ENCODE measurements at places on chromosomes 7 and 10. TPM values are rescaled to one million over a fixed set of nuclear protein-coding genes. Genes with fewer than 3 reads are reported as not detected.

DNA sequence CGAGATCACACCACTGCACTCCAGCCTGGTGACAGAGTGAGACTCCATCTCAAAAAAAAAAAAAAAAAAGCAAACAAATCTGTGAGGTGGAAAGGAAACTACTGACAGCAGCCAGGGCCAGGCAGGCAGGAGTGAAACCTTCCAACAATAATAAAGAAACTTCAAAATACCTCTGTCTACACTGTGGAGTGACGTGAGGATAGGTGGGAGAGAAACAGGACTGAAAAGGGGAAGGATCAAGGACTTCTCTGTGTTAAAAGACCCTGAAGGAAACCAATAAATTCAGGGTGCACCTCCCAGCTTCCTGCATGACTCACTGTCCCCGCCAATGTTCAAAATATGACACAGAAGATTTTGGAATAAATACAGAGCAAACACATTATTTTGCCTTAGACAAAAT is 82.9 kb downstream of the KIAA1549 start:
- DNase-seq, result no peak

- DNase-seq, result peak; percentile 59
Measured at GRCh38 chr10:31707093-31708039, 221.3 kb downstream of the ARHGAP12 start.

ZFAND2A gene
- 63.1 TPM for total RNA-seq

CTAGE15 gene
- 1.4 TPM for total RNA-seq

AOC1 gene
- total RNA-seq, result under 0.01 TPM

INHBA gene
- 5.0 TPM for total RNA-seq

GRCh38 chr7:83528925-83529423 is 120.0 kb downstream of the SEMA3E start:
- DNase-seq, result no peak

GRCh38 chr7:27191833-27192545 is 7.0 kb upstream of the HOXA11 start:
- no peak for DNase-seq

DNA sequence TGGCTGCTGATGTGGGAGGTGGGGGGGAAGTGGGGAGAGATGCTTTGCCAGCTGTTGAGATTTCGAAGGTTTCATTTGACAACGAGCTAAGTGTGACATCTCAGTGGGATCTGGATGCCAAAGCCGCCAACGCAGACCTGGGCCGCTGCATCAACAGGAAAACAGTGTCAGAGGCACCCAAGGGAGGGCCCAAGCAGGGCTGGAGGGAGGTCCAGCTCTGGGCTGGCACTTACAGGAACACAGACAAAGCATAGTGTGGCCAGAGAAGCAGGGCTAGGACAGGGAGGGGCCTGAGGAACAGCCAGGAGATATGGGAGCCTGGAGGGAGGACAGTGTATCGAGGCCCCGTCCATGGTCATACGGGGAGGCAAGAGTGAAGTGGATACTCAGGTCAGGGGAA is 73.1 kb downstream of the GTF2IRD1 start:
- no peak for DNase-seq

OR2A1 gene
- not detected for total RNA-seq

DNA sequence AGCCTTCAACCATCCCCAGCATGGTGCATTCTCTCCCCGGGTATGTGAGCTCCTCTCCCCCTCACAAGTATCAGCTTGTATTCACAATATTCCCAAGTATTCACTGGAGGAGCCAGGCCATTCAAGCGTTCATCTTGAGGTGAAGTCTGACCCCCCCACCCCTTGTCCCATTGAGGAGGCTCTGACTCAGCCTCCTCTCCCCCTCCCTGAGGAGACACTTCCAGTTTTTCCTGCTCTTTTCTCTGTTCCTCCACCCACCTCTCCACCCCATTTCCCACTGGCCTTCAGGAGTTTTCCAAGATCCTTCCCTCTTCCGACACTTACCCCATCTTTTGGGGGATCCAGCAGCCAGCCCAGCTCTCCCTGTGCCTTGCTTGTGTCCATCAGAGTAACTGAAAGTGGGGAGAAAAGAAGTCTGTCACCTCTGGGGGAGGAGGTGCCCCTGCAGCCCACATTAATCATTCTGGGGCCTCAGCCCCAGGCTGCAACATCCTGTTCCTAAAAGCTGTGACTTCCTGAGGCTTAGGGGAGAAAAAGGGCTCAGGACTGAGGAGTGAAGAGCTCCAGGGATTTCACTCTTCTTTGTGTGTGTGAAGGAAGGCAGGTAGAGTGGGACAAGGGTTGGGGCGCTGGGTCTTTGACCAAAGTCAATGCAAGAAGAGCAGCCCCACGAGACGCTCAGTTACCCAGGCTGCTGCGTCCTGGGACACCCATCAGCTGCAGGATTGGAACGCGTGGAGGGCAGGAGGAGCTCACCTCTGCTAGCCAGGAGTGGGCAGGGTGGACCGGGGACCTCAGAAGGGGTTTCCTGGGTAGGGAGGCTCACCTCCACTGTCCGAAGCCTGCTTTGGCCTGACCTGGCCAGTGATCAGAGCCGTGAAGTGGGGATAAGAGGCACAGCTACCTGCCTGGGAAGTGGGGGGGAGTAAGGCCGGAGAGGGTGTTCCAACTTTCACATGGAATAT is 1.1 kb downstream of the EPHA1 start:
- peak; percentile 59 for DNase-seq

SORCS1 gene
- not detected for total RNA-seq

GRCh38 chr10:103784723-103785418 is 70.5 kb downstream of the SH3PXD2A start:
- DNase-seq, result no peak

GRCh38 chr10:116286626-116287200 is 13.7 kb upstream of the GFRA1 start:
- no peak for DNase-seq

GNGT1 gene
- total RNA-seq, result not detected

DNA sequence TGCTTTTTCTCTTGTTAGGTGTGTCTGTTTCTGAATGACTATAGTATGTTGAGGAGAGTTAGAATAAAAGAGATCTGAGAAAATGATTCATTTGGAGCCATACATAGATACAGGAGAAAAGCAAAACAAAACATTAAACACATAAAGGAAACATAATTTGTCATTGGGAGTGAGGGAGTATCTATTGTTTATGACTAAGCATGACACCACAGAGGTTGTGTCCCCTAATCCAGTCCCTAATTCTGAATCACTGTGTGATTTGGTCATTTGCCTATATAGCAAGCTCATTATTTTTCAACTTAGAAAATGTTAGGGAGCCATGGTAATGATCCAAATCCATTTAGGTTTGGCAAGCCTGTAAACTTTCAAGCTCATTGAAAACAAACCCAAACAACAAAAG is 132.3 kb upstream of the BMPER start:
- peak; percentile 97 for DNase-seq

SRRM3 gene
- 0.51 TPM for total RNA-seq

- DNase-seq, result peak; percentile 26
Measured at GRCh38 chr10:50367732-50368131, 116.4 kb upstream of the ASAH2 start.

BUD31 gene
- 121 TPM for total RNA-seq

DNA sequence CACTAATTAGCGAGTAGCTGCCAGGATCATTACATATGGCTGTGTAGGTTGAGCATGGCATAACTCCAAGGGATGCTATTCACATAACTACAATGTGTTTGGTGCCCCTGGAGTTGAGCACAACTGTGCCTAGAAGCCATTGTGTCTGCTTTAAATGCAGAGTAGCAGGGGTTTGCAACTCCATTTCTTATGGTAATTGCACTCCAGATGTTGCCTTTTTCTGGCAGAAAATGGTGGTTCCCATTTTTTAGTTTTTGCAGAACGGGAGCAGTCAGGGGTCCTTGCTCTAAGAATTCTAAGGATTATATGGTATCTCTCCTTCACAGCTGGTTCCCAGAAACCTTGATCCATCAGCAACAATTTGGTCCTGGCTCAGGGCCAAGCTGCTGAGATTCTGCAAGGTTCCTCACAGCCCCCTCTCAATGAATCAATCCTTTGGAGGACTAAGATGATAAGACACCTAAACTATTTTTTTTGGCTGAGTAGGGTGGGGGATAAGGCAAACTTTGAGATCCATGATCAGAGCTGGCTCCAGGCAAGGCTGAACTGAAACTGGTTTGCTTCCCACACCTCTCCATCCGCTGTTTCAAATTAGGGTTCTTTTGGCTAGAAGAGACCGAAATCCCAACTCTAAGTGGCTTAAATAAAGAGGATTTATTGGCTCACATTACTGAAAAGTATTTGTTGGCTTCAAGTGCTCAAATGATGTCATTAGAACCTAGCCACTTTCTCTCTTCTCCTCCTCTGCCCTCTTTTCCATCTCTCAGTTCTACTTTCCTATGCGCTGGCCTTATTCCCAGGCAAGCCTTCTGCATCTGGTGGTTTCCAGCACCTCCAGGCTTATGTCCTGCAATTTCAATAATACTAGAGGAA is 97.5 kb upstream of the CCDC6 start:
- no peak for DNase-seq

DNA sequence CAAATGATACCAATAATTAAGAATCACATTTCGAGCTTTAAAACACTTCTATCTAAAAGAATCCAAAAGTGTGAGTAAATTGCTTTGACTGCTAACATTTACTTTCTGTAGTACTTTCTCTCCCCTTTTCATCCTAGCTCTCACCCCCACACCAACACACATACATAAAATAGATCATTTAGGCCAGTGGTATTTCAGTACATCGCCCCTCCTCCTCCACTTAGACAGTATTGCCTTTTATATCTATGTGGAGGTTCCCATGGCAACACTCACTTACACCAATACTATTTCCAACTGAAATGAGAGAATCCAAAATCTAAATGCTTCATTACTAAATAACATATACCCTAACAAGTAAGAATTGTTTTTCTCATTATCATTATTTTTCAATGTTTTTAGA is 58.9 kb downstream of the HIBADH start:
- no peak for DNase-seq

GRCh38 chr10:20267734-20268133 is 451.5 kb downstream of the PLXDC2 start:
- DNase-seq, result no peak

SLC35B4 gene
- total RNA-seq, result 8.2 TPM

- DNase-seq, result no peak
Measured at GRCh38 chr7:101898106-101898505, 80.7 kb downstream of the CUX1 start.

GRCh38 chr7:17913250-17913649 is 27.0 kb downstream of the SNX13 start:
- DNase-seq, result no peak

- no peak for DNase-seq
Measured at GRCh38 chr10:126153711-126154628, 234.3 kb downstream of the ADAM12 start.

PGAM2 gene
- total RNA-seq, result 0.53 TPM

DNA sequence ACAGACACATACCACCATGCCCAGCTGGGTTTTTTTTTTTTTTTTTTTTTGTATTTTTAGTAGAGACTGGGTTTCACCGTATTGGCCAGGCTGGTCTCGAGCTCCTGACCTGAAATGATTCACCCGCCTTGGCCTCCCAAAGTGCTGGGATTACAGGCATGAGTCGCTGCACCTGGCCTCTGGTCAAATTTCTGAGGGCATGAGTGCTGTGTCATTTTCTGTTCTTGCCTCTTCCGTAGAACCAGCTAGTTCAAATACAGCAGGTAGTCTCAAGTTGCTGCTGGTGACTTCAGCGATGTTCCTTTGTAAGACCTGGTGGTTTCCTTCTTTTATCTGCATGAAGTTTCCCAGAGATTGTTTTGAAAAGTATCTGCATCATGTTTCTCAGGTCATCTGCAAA is 134.8 kb upstream of the SHH start:
- DNase-seq, result peak; percentile 58

NME8 gene
- not detected for total RNA-seq

TDRD1 gene
- total RNA-seq, result 2.1 TPM

GIMAP5 gene
- not detected for total RNA-seq

- no peak for DNase-seq
Measured at GRCh38 chr7:158680754-158681153, 23.9 kb downstream of the NCAPG2 start.
